ENCODE measurements at places on chromosomes 2 and 18. TPM values are rescaled to one million over a fixed set of nuclear protein-coding genes. Genes with fewer than 3 reads are reported as not detected.

The CPO gene
- not detected for total RNA-seq

The CERS6 gene
- total RNA-seq, result 16.4 TPM

The GFPT1 gene
- 25.3 TPM for total RNA-seq

The RFTN2 gene
- total RNA-seq, result not detected

The THAP4 gene
- 76.9 TPM for total RNA-seq

The RESP18 gene
- total RNA-seq, result not detected

The CIAO1 gene
- total RNA-seq, result 85.2 TPM

The MAP3K19 gene
- not detected for total RNA-seq

The NTSR2 gene
- not detected for total RNA-seq

The SERPINB4 gene
- total RNA-seq, result 0.08 TPM

The SKOR2 gene
- total RNA-seq, result not detected

The CTAGE1 gene
- not detected for total RNA-seq

The PLEKHH2 gene
- total RNA-seq, result 2.5 TPM

The AGXT gene
- total RNA-seq, result not detected

The OSR1 gene
- 6.6 TPM for total RNA-seq

The SP9 gene
- 1.9 TPM for total RNA-seq

The DLX2 gene
- 0.59 TPM for total RNA-seq

The IL1B gene
- total RNA-seq, result 0.15 TPM

The PLGLB2 gene
- 0.23 TPM for total RNA-seq

The MYO7B gene
- total RNA-seq, result 0.09 TPM

The MOGAT1 gene
- total RNA-seq, result not detected

The MAP3K20 gene
- 30.7 TPM for total RNA-seq

The ACMSD gene
- total RNA-seq, result not detected

The VAMP8 gene
- 15.7 TPM for total RNA-seq

The PROM2 gene
- total RNA-seq, result not detected

The GULP1 gene
- 27.5 TPM for total RNA-seq

The GREB1 gene
- 2.6 TPM for total RNA-seq

The TCF7L1 gene
- total RNA-seq, result 10.4 TPM

The AP1S3 gene
- total RNA-seq, result 32.8 TPM

The NT5DC4 gene
- not detected for total RNA-seq

The SH3YL1 gene
- total RNA-seq, result 8.4 TPM

The PTPN4 gene
- total RNA-seq, result 16.1 TPM

The PID1 gene
- total RNA-seq, result 4.0 TPM

The TSN gene
- total RNA-seq, result 60.8 TPM

The CAPN14 gene
- 0.03 TPM for total RNA-seq

The GALR1 gene
- total RNA-seq, result not detected

The EMX1 gene
- total RNA-seq, result 0.08 TPM

Data from A549 treated with Mapracorat at 1 μM for 4 hours (cell line).